Caki2 (cell line): ENCODE measurements at places on chromosomes 5 and 9. TPM values are rescaled to one million over a fixed set of nuclear protein-coding genes. Genes with fewer than 3 reads are reported as not detected.

DNA sequence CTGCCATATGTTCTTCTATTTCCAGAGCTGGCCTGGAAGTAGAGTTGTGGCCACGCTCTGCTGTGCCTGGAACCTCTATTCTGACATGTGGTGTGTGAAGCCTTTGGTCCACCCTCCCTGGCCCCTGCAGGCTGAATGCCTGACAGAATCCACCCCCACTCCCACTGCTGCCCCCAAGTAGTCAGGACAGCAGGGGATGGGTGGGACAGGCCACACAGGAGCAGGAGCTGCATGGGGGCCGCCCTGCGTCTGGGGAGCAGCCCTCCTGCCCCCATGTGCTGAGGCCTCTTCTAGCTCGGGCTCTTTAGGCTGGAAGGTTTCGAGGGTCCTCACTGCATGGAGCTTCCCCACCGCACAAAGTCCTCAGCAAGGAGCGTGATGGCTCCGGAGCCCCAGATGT, 32.6 kb upstream of the IRX4 start:
- no peak for DNase-seq

Gene BNC2
- 0.12 and 1.3 TPM in 2 replicates for total RNA-seq

DNA sequence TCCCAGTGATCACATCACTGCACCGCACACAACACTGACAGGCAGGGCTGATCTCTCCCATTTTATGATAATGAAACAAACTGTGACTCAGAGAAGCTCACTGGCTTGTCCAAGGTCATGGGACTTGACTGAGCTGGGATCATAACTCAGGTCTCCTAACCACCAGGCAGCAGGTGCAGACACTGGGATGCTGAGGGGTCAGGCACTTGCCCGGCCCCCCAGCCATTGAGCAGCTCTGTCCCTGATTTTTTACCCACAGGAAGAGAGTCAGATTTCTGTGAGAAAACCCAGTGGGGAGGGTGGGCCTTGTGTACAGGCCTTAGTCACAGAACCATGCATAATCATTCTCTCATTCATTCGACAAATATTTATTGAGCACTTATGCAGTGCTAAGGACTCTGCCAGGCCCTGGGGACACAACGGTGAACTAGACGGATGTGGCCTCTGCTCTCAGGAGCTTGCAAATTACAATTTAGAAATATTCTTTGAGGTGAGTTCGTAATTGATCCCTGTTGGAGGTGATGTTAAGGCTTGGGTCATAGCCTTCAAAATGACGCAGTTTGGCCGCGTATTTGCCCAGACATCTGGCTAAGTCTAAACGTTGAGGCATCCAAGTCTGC, 54.5 kb upstream of the TGFBR1 start:
- peak; percentile 22 for DNase-seq

DNA sequence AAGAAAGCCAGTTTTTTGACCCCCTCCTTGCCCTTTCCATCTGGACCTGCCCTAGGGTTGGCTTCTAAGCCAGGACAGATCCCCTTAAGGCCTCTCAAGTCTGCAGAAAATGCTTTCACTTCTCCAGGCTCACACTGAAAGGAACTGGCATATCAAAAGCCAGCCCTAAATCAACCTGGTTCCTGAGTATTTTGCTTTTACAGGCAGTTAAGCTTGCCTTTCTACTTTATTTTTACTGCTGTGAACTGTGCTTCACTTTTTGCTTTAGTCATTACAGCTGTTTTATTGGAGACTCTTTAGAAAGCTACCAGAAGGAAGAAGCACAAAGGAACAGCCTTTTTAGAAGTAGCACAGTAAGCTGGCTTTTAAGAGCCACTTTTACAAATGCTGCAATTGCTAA, 5.0 kb downstream of the TARS1 start:
- DNase-seq: no peak

DNA sequence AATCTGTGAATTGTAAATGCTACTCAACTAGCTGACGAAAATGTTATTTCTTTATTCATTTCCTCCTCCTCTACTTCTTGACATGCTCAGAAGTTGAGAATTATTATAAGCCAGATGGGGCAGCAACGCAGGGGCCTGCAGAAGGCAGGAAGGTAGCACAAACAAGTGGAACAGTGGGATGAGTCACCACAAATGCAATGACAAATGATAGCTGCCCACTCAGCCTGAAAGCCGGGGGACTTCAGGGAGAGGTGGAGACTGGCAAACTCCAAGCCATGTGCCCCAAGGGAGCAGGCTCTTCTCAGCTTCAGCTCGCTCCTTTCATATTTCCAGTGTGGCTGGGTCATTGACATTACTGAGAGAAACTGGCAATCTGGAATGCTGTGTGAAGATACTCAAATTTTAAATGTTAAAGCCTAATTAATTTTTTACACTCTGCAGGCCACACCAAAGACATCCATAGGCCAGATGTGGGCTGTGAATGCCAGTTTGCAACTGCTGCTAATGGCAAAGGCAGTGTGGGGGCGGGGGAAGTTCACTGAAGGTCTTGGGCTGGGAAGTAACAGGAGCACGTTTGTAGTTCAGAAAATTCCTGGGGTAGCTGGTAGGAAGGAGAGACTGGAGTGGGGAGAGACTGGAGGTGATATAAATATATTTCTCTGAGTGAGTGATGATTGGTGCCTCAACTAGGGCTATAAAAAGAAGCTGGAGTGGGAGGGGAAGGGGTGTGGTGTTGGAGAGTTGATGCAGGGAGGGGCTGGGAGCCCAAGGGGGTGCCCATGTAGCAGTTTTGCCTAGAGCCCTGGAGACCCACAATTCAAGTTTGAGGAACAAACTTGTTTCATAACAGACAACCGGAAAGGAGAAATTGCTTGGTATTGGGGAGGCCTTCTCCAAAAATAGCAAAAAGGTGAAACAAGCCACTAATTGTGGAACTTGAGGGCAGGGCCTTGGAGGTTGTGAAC, 20.8 kb upstream of the ADRB2 start:
- peak; percentile 80 for DNase-seq

DNA sequence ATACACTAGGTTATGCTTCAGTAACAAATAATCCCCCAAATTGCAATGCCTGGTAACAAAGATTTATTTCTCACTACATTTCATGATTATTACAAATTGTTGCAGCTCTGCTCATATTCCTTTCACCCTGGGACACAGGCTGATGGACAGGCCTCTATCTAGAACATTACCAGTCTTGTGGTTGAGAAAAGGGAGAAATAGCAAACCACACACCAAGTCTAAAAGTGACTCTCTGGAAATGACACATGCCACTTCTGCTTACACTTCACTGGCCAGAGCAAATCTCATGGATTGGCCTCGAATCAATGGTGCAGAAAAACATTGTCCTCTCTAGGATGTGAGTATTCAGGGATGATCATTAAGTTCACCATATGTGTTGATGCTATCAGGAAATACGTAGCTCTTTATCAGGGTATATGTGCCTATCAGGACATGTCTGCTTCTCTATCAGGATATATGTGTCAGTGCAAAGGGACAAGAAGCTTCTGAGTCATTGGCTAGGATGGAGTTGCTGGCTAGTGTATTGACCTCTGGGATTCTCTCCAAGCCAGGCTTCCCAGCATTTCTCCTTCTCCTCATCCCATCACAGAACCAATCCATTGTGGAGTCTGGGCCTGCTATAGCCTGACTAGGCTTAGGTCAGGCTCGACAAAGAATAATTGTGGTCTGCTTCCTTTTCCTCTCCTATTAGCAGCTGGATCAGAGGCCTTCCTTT, 91.1 kb upstream of the CEP78 start:
- no peak for DNase-seq

Gene ZFP2
- 5.5 TPM in 1 of 2 replicates, not detected in the other for total RNA-seq

- peak; percentile 86 for DNase-seq
Measured at GRCh38 chr9:33161011-33161588, 6.0 kb downstream of the B4GALT1 start.

DNA sequence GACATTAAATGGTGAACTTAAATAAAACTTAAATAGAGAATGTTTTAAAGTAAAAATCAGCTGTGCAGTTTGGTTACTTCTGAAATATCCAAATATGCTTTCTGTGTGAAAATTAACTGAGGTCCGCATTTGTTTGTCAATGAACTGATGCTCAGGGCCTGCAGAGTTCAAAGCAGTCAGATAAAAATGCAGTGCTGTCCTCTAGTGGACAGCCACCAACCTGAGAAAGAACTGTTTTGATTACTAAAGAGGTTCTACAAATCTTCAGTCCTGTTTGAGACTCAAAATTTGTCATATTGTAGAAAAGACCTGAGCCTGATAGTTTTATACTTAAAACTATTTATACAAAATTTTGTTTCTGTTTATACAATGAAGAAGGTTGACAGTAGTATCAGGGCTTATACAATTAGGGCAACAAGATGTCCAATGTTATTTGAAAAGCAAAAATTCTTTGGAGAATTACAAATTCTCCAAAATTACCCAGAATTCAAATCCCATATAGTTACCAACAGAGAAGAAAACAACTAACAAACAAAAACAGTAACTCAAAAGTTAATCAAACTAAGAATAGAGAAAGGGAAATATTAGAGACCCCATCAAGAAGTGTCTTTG, 232.3 kb upstream of the TBCA start:
- DNase-seq: peak; percentile 21

DNA sequence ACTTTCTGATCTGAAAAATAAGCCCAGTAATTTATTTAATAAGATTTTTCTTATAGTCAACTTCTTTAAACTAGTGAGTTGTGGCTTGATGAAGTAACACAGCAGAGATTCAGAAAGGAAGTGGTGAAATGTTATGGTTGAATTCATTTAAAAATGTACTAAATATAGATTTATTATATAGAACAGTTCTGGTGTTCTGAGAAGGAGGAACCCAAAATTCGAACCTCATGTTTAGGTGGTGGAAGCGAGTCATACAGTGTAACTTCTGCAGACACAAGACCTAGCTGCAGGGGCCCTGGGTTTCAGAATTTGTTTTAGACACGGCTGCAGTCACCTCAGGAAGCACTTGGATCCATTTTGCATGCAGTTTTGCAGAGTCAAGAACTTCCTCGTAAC, 188.2 kb downstream of the TRIO start:
- DNase-seq: no peak

- DNase-seq: no peak
Measured at GRCh38 chr5:134563221-134563620, 37.8 kb downstream of the JADE2 start.

Gene ZDHHC11
- 1.2 and 2.2 TPM in 2 replicates for total RNA-seq

DNA sequence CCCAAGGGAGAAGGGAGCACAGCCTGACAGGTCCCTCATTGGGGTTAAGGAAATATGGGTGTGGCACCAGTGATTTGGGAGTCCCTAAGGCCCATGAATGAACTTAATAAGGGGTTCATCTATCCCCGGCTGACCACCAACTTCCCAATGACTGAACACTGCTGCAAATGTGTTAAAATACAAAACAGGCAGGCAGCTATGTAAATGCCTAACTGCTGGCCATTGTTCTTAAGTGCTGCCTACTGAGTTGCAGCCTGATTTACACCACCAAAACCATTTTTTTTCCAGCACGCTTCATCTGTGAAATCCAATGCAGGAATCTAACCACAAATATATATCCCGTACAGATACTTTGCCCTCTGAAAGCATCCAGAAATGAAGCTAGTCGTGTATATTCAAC, 478.5 kb downstream of the PTPRD start:
- DNase-seq: no peak

DNA sequence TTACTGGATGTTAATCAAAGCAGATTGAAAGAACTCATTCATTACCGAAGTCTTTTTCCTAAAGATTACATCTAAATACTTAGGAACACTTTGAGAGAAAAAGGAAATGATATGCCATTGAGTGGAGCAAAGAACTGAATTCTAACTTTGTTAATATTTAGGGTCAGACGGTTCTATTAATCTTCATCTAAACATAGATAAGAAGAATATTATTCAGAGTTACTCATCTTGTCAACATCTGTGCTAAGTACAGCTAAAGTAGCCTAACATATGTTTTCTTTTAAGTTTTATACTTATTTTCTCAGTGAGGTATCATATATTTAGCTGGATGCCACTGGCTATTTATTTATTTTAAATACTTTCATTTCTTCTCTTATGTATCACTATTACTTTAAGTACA, 1763.7 kb downstream of the EFNA5 start:
- no peak for DNase-seq

DNA sequence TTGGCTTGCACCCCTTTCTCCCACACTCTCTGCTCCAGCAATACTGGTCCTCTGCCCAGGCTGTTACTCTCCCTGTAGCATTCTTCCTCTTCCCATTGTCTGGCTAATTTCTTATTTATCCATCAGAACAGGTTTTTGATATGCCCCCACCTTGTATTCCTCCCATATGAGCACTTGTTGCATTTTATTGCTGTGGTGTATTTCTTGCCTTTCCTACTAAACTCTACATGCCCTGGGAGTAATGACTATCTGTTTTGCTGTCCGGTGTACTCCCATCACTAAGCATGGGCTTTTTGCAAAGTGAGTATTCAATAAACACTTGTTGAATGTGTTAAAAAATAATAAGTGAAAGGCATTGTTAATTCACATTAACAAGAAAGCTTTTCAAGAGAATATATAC, 104.3 kb upstream of the RANBP3L start:
- no peak for DNase-seq

DNA sequence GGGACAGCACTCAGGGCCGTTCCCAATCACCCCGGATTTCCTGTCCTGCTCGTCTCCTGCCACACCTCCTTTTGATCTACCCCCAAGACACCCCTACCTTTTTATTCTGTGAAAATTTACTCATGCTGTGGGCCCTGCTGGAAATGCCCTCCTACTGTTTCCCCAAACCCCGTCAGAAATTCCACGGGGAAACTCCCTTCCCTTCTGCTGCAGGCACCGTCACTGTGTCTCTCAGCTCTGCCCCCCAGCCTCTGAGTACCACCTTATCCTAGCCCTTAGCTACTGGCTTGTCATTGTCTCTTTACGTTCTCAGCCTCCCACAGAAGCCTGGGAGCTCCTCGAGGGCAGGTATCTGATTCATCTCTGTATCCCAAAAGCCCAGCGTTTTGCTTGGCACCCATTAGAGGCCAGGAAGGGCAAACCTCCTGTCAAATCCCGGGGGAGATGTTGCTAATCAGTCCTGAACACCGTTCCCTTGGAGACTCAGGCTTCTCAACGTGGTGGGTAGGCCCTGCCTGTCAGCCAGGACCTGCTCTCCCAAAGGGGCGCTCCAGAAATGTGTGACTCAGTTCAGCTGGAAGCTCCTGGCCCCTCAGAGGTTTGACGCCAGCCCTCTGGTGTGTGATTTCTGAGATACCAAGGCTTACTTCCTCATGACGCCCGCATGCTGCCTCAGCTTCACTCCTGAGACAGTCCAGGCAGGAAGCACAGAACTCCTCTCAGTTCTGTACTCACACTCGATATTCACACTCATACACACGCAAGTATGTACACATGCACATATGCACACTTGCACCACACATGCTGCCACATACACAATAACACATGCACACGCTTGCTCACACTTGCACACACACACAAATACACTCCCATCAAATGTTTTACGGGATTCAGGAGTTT, 50.7 kb upstream of the GRHPR start:
- no peak for DNase-seq

GRCh38 chr9:69757996-69758675, 1.7 kb downstream of the PTAR1 start:
- no peak for DNase-seq

DNA sequence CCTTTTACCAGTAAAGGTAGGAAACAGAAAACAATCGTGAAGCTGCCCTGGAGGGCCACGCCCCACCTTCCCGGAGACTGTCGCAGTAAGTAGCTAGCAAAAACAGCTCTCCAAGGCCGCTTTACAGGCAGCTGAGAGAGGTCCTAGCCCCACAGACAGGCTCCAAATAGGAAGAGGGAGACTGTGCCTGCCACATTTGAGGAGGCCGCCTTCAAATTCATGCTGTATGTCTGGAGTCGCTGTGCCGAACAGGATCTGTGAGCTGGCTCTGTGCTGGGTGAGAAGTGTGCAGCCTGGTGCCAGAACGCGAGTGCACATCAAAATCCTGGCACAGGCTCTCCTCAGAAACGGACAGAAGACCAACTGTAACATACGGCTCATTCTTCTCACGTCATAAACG, 582.2 kb downstream of the CETN3 start:
- DNase-seq: no peak
